ENCODE measurements at places on chromosomes 5 and 9. TPM values are rescaled to one million over a fixed set of nuclear protein-coding genes. Genes with fewer than 3 reads are reported as not detected.

DNA sequence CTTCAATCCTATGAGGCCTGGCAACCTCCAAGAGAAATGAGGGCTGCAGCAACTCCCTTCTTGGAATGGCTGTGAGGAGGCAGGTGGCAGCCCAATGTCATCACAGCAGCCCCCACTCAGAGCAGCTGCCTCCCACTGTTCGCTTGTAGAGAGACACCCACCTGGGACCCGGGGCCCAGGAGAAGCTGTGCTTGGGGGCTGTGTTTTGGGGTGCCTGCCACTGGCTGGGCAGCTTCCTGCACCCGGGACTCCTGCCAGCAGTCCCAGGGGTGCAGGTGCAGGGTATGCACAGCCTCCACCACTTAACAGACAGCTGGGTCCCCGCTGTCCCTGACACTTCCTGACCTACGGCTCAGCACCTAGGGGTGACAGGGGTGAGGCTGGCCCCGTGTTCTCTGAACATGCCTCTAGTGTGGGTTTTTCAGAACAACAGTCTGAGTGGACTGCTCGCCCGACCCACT, 26.2 kb downstream of the NIPAL4 start:
- no peak for DNase-seq

GRCh38 chr5:31751610-31752009, 112.7 kb downstream of the PDZD2 start:
- no peak for DNase-seq

DNA sequence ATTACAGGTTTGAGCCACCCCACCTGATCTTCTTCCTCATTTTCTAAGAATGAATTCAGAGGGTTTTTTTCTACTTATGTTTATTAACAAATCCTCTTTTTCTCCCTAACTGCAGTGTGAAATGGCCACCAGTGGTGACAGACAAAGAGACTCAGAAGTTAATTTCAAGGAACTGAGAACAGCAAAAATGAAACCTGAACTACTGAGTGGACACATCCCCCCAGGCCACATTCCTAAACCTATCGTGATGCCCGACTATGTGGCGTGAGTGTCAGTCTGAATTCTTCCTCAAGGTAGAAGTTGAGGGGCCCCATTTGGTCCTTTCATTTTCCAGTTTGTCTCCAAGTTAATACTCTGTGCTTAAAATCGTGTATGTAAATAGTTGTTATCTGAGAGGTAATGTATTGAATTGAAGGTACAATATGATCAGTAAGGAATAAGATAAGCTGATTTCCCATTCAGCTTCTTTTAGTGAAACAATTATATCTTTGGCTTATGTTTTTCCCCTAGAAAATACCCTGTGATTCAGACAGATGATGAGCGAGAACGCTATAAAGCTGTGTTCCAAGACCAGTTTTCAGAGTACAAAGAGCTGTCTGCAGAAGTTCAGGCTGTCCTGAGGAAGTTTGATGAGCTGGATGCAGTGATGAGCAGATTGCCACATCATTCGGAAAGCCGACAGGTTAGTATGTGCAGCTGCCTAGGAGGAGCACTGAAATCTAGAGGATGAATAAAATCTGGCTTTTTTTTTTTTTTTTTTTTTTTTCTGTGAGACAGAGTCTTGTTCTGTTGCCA, 17.7 kb downstream of the MARVELD2 start:
- DNase-seq = no peak

GRCh38 chr5:54215233-54215736, 95.1 kb downstream of the ARL15 start:
- peak; percentile 43 for DNase-seq

- DNase-seq = no peak
Measured at GRCh38 chr5:75922480-75922879, 160.7 kb upstream of the SV2C start.

GRCh38 chr5:153742060-153742459, 251.6 kb downstream of the GRIA1 start:
- no peak for DNase-seq

- DNase-seq = peak; percentile 26
Measured at GRCh38 chr5:151151793-151152192, 5.8 kb downstream of the ANXA6 start.

DNA sequence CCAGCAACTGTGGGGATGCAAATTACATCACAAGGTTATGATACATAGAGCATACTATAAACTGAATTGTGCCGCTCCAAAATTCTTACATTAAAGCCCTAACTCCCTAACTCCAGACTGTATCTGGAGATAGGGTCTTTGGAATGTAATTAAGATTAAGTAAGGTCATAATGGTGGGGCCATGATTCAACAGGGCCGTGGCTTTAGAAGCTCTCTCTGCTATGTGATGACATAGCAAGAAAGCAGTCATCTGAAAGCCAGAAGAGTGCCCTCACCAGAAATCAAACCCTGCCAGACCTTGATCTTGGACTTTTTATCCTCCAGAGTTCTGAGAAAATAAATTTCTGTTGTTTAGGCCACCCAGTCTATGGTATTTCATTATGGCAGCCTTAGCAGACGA, 123.9 kb downstream of the FBXL17 start:
- no peak for DNase-seq

- DNase-seq = no peak
Measured at GRCh38 chr9:81595887-81596543, 93.3 kb downstream of the TLE1 start.

DNA sequence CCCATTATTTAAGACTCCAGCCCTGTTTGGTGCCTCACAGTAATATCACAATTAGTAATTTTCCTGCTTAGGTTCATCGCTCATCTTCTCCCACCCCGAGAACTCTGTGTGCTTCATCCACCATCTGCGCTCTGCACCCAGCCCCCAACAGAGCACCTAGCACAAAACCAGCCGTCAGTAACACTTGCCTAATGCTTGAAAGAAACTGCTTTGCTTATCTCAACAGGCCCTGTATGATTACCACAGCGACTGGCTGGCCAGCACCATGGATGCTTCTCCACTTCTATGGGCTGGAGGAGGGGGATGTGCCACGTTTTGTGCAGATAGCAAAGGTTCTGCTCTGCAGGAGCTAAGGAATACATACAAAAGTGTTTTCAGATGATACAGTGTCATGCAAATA, 166.8 kb downstream of the SPOCK1 start:
- DNase-seq = no peak

GRCh38 chr5:40021007-40021406, 596.2 kb upstream of the DAB2 start:
- DNase-seq = no peak

- DNase-seq = no peak
Measured at GRCh38 chr5:17907094-17907493, 272.8 kb downstream of the TAF11L14 start.

GRCh38 chr5:79663212-79663611, 26.4 kb upstream of the CMYA5 start:
- DNase-seq = no peak

DNA sequence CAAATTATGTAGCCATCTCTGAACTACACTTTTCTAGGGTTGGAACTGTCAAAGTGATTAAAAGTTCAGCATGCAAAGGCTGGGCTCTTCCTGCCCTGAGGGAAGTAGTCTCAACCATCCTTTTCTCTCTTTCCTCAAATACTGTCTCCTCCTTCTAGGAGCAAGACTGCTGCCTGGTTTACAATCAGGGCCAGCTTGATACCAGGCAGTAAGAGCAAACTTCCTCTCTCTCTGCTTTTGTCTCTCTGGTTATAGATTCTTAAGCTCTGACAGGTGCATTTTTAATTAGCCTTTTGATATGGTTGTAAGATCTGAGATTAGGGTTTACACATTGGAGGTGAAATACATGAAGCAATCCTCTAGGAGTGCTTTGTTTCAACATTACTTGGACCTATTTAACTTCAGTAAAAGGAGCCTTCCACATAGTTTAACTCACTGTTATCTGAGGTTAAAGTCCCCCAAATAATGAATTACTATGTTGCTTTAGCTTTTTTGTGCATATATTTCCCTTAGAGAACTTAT, 436.1 kb downstream of the SPATA31D1 start:
- DNase-seq = no peak

GRCh38 chr9:131347376-131348020, 46.4 kb upstream of the PRRC2B start:
- no peak for DNase-seq

GRCh38 chr5:16453609-16454008, 12.0 kb downstream of the ZNF622 start:
- DNase-seq = no peak

- DNase-seq = no peak
Measured at GRCh38 chr5:146007989-146008388, 71.6 kb downstream of the SH3RF2 start.

DNA sequence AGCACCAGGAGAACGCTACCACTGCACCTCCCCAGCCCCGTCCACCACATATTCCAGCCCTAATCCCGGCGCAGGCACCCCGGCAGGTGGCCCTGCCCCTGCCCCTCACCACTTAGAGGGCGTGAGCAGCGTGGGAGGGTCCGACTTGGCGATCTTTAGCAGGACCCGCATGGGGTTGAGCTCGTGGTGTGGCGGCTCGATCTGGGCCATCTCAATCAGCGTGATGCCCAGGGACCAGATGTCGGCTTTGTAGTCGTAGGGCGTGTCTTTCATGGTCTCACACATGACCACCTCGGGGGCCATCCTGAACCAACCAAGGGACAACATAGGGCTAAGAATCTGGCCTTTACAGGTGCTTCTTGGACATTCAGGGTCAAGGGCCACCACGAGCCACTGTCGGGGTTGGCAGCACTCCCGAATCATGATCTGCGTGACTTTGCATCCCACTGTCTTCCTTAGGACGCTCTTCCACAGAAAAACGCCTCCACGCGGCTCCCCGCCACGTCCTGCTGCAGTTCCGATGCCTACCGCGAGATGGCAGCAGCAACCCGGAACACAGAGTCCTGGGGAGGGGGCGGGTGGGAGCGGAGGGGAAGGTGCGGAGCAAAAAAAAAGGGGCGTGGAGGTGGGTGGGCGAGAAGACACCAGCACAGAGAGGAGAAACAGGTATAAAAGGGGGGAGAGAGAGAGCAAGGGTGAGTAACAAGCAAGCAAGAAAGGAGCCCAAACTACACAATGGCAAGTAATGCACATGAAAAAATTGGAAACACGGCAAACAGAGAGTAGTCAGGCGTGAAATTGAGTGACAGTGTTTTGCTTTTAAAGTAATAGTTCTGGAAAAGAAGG, 81.3 kb downstream of the STK10 start:
- DNase-seq = peak; percentile 57

GRCh38 chr5:153985498-153985897, 53.2 kb downstream of the FAM114A2 start:
- DNase-seq = no peak

DNA sequence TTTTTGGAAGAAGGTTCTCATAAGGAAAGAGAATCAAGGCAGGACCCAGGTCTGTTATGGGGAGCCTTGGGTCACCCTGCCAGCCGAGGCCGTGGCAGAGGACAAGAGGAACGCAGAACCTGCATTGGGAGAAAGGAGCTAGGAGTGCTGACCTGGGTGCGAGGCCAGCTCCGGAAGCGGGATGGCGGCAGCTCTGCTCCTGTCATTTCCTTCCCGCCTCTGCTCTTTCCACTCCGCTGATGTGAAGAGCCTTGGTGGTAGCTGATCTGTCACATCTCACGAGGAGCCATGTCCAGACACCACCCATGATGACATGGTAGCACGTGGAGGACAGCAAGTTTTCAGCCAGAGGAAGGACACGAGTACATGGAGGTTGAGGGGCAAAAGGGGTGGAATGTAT, 109.5 kb upstream of the COL5A1 start:
- no peak for DNase-seq

GRCh38 chr5:176440927-176441706, 7.1 kb upstream of the FAF2 start:
- no peak for DNase-seq

- no peak for DNase-seq
Measured at GRCh38 chr9:91182429-91183225, 179.1 kb downstream of the AUH start.

DNA sequence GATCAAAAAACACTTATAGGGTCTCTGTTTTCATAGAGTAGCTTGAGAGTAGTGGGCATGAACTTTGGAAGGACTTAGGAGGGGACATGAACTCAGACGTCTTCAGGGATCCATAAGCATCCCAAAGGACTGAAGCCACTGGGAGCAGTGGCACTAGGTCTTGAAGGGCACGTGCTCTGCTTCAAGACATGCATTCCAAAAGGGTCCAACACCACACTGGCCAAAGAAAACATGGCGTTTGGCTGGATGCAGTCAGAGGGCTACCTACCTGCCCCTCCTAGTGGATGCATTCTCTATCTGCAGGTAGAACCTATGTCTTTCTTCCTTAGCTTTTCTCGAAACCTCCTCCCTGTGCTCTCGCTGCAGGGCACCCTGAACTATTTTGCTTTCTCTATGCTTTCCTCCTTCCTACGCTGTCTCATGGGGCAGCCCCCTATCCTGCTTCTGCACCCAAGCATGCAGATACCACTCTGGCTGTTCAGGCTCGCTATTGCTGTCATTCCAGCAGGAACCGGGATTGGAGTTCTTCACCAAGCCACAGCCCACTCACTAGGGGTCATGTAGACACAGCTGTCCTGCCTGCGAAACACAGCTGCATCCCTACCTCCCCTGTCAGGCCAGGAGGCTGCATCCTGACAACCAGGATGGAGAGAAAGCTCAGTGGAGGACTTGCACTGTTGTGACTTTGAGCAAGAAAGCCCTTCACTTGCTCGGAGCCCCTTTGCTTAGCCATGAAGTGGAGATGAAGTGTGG, 11.9 kb downstream of the FAM240B start:
- DNase-seq = no peak

- no peak for DNase-seq
Measured at GRCh38 chr9:98516205-98516896, 192.4 kb downstream of the GABBR2 start.

DNA sequence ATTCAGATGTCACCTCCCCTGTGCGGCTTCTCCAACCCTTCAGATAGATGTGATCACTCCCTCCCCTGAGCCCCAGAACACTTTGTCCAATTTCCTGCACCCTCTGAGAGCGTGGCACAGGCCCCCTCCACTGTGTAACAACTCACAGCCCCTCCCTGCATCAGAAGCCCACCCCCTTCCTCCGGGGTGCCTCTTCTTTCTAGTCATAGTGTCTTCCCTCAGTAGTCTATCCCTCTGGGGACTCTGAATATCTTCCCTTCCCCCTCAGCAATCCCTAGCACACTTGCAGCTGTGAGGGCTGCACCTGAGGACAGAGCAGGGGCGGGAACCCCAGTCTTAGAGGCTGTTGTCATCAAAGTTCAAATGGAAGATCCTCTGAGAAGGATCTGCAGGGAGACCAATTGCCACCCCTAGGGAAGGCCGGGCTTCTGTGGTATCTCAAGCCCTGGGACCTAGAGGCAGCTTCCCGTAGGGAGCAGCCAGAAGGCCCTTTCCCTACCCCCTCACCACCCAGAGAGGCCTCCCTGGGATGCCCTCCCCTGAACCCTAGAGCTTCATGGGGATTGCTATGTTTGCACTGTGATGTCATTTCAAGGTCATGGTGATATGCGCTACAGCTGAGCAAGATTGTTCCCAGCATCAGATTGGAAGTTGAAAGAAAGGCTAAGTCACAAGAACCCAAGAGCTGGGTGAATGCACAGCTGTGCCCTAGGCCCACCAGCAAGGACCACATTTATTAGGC, 70.7 kb downstream of the THBS4 start:
- no peak for DNase-seq

- no peak for DNase-seq
Measured at GRCh38 chr5:102523541-102524175, 24.9 kb upstream of the SLCO6A1 start.

C5orf47 gene
- total RNA-seq = not detected

FOXD4L5 gene
- 0.10 TPM for total RNA-seq

CCL27 gene
- total RNA-seq = 7.6 TPM

LRRC19 gene
- not detected for total RNA-seq

ESM1 gene
- total RNA-seq = 4.6 TPM
